ENCODE measurements at places on chromosomes 12 and 14. TPM values are rescaled to one million over a fixed set of nuclear protein-coding genes. Genes with fewer than 3 reads are reported as not detected.

DNA sequence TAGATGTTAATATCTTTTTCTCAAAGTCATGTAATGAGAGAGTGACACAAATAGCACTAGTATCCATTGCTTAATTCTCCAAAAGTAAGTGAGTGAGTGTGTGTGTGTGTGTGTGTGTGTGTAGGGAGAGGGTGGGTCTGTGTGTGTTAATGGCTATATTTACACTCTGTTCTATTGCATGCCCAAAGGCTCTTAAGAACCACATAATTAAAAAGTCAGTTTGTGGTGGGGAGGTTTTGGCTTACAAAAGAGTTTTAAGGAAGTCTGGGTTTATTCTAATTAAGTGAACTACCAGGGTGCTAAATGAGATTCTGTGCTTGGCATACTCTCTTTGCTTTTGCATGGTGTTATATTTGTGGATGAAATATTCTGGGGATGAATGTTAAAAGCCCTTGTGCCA is 1897.6 kb upstream of the FLRT2 start:
- no peak for DNase-seq

GRCh38 chr14:87131879-87132278 is 861.1 kb downstream of the GALC start:
- DNase-seq, result no peak

Gene ADGRD1
- polyA plus RNA-seq, result 13.6 TPM

DNA sequence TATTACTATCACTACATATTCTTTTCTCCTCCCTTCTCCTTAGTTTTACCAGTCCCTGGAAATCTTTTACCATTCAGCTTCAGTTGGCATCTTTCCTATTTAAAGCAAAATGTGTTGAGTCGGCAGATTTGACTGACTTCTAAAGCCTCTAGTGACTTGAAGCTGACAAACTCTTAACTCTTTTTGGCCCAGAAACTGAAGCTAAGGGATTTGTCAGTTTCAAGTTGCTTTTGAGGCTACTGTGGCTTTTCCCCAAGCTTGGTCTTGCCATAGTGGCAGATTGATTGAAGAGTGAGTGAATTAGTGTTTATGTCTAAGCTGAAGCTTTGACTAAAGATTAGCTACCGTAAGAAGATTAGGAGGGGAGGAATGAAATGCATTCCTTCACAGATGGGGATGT is 104.0 kb downstream of the ETNK1 start:
- no peak for DNase-seq

Measured in left renal cortex interstitium (tissue), 4 donors.